ENCODE measurements at places on chromosomes 1 and 21.

DNA sequence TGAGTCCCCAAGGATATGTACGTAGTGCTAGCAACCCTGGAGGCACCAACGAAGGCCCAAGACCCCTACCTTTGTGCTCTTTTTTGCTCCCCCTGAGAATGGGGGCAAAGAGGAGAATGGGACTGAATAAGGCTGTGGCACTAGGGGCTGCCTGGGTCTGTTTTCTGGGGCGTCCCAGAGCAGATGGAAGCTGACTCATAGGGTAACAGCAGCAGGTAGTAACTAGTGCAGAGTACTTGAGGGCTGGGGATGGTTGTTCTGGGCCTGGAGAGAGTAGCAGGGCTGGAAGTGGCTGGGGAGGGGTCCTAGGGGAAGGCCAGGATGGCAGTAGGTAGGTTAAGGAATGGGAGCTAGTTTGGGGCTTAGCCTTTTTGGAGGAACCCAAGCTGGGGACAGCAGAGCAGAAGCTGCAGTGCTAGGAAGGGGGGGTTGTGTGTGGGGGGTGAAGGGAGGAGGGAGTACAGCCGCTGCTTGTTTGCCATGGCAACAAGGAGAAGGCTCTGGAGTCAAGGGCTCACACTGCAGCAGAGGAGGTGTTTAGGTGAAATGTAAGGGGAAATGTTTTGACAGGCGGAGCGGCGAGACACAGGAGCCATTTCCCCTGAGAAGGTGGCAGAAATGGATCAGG, 1.8 kb downstream of the NCDN start:
- DNase-seq, result no peak

- no peak for DNase-seq
Measured at GRCh38 chr1:93001893-93002292, 40.6 kb upstream of the DIPK1A start.

- peak; percentile 51 for DNase-seq
Measured at GRCh38 chr1:170664828-170665612, 1.1 kb downstream of the PRRX1 start.

GRCh38 chr1:221078260-221078965, 199.2 kb downstream of the HLX start:
- DNase-seq, result no peak

GRCh38 chr1:59833991-59834390, 19.2 kb downstream of the HOOK1 start:
- DNase-seq, result no peak

- DNase-seq, result no peak
Measured at GRCh38 chr1:218614031-218614430, 268.9 kb downstream of the TGFB2 start.

DNA sequence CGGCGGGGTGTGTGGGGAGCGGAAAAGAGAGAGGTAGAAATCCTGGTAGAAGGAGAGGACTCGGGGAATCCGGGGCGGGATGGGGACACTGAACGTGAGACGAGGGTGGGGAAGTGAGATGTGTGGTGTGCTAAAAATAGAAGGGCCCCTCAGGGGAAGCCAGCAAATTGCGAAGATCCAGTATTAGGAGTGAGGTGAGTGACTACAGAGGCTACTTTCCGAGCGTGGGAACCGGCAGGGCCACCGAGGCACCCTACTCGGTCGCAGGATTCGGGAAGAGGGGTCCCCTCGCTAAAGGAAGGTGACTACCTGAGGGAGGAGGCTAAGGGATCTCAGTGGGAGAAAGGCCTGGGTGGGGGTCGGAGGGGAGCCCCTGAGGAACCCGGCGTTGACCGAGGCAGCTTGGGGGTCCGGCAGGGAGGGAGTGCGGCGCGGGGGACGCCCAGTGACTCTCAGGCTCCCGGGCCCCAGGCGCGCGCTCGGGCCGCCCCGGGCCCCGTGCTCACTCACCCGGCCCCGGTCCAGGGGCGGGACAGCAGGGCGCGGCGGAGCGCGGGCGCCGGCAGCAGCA, 318 bp downstream of the ALDH4A1 start:
- DNase-seq, result no peak

GRCh38 chr1:175708787-175709186, 34.6 kb downstream of the TNR start:
- DNase-seq, result no peak

GRCh38 chr1:36707221-36707620, 224.5 kb upstream of the CSF3R start:
- no peak for DNase-seq

DNA sequence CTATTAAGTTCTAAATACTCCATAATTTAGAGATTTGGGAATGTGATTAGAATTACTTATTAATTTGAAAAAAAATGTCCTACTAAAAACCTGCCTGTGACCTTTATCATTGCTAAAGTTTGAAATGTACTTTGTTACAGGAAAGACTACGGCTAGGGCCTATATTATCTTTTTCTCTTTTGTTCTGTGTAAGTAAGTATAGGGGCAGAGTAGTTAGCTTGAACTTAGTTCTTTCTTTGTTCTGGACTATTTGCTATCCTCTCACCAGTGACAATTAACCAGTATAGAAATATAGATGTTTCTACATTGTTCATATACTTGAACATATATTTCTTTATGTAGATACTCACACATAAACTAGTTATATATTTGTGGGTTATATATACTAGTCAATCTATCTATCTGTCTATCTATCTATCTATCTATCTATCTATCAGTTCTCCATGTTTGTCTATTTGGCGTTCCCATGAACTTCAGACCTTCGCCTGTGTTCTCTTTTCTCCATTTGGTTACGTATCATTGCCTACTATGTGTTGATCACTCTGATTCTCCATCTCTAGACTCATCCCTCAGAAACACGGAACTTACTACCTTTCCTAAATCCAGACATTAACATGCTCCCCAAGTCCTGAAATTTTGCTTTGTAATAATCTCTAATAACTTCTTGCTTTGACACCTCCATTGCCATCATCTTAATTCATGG, 3.3 kb downstream of the PTPRC start:
- no peak for DNase-seq

DNA sequence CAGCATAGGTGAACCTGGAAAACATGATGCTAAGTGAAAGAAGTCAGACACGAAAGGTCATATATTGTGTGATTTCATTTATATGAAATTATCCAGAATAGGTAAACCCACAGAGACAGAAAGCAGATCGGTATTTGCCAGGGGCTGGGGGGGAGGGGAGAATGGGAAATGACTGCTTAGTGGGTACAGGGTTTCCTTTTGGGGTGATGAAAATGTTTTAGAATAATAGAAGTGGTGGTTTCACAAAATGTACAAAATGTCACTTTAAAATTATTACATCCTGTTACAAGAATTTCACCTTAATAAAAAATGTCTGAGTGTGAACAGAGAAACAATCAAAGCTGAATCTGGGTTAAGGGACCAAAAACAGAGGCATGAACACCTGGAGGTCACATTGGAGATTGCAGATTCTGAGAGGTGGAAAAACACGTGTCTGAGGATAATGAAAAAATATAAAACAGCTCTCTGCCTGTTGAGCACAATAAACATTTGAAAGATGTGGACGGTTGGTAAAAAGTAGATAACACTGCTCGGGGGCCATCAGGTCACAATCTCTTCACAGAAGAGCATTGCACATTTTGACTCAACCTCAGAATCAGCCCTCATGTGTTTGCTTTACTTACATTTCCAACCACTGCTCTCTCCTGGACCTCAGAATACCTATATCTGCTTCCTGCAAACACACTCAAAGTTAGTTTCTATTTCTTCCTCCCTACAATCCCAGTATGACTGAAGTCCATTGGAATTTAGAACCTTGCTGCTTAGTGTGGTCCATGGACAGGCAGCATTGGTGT, 3.2 kb downstream of the SLAMF6 start:
- no peak for DNase-seq

DNA sequence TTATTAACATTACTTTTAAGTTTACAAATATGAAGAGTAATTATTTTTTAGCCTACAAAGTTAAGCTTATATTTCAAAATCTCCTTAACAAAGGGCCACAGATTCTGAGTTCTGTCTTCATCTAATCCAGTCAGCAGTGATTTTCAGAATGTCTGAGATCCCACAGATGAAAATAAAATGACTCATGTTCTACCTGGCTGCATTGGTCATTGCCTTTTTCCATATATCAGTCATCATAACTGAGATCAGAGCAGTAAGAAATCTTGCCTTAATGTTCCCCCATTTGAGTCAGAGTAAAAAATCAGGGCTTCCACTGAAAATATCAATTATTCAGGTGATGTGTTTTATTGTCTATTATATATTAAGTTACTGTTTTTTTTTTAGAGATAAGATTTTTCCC, 416.1 kb downstream of the MRPL39 start:
- DNase-seq, result no peak

DNA sequence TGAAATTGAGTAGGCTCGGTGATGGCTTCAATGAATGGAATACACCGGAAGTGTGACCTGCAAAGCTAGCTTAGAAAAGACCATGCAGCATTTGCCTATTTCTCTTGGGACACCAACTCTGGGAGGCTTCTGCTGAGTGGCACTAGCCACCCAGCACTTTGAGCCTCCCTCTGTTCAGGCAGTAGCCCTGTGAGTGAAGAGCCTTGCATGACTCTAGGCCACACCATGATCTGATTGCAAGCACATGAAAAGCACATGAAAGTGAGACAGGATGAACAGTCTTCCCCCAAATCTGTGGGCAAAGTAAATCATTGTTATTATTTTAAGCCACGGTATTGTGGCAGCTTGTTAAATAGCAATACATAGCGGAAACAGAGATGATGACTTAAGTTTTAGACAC, 2.8 kb downstream of the CD48 start:
- no peak for DNase-seq

GRCh38 chr1:154186177-154186576, 5.7 kb downstream of the TPM3 start:
- no peak for DNase-seq

GRCh38 chr1:34162852-34163766, 1.9 kb downstream of the CSMD2 start:
- DNase-seq, result peak; percentile 63

DNA sequence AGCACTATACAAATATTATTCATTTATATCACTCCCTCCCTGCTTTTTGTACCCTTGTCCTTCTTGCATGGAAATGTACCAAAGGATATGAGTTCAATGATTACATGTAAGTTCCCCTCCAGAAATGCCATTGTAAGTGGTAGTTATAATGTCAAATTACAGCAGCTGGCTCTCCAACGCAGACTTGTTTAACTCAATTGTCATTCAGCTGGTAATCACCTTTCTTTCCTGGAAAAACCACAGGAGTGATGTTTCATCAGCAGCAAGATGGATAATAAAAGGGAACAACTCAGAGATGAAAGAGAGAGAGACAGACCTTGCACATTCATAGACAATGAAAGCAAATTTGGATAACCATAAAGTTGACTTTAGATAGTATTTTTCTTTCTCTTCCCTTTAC, 578.6 kb upstream of the PBX1 start:
- DNase-seq, result no peak

DNA sequence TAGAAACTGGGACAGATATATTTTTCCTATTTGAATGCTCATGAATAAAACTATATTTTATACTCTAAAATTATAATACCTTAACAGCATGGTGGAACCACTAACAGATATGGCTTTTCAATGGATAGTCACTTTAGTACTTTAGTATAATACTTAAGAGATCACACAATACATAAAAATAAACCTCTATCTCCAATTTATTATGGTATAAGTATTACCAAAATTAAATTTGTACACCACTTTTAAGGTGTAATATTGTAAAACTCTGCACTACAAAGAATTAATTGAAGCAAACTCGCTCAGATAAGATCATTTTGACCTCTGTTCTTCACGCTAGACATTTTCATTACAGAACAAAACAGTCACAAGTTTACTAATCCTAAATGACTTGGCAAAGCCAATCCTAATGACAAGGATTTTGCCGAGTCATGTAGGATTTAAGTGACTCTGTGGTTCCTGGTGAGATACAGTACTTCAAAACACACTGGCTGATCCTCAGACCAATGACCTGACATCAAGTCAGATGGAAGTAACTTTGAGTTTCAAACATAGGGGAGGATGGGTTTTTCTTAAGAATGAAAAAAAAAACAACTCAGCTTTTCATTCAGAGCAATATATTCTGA, 200.6 kb downstream of the SMYD3 start:
- DNase-seq, result no peak

DNA sequence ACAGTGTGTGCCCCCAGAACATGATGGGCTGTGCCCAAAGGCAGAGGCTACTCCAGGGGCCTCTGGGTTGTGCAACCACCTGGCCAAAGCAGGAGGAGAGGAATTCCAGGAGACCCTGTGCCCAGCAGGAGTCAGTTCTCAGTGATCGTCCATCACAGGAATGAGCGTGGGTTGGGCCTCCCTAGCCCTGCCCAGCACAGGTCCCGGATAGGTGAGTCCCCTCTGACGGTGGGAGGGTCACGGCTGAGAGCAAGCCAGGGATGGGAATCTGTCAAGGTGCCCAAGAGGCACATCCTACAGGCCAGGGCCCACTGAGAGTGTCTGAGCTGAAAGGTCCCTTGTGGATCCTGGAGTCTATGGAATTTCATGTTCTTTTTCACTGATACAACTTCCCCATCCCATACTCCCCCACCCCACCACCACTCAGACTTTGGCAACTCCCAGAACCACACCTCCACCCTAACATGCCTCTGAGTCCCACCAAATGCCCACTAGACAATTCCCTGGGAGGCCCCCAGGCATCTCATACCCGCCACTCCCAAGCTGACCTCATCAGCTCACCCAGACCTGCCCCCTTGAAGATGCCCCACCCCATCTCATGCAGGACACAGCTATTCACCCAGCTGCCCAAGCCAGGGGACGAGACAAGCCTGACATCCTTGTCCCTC, 3.1 kb downstream of the GJB4 start:
- DNase-seq, result no peak

GRCh38 chr1:115710859-115711624, 57.5 kb downstream of the CASQ2 start:
- no peak for DNase-seq

DNA sequence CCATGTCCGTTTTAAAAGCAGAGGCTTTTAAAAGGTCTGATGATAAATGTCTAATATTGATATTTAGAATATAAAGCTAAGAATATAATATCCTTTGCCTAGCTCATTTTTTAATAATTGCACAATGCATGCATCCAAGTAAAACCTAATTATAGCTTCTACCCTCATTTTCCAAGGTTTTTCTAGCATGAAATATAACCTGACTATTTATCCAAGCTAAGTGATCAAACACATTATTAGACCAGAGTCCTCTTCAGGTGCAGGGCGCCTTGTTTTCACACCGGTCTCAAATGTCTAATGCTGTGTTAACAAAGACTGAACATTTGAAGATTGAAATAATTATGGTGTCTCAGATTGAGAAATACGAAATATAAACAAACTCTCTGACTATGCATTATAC, 648.9 kb upstream of the CXADR start:
- no peak for DNase-seq

- no peak for DNase-seq
Measured at GRCh38 chr1:74504125-74504932, 8.1 kb downstream of the LRRC53 start.

DNA sequence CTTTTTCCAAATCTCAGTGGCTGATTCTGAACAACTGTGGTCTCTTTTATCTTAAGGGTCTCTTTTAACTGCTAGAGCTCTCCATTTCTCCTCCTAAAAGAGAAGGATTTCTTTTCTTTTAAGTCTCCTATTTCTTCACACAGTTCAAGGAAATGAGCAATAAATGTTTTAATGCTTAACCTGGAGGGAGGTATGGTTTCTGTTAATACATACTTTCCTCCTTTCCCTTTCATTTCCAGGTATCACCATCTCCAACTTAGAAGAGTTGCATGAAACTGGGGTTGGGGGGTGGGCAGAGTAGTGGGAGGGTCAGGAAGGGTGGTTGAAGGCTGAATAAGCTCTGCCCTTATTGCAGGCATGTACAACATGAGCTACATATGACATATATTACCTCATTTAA, 31.4 kb downstream of the HSD3B2 start:
- no peak for DNase-seq

Data from left hindlimb (tissue), 1 donor.